ENCODE measurements at places on chromosomes 6 and 20.

GRCh38 chr20:16005021-16005914 lies 568.0 kb downstream of the KIF16B start:
- DNase-seq: no peak

DNA sequence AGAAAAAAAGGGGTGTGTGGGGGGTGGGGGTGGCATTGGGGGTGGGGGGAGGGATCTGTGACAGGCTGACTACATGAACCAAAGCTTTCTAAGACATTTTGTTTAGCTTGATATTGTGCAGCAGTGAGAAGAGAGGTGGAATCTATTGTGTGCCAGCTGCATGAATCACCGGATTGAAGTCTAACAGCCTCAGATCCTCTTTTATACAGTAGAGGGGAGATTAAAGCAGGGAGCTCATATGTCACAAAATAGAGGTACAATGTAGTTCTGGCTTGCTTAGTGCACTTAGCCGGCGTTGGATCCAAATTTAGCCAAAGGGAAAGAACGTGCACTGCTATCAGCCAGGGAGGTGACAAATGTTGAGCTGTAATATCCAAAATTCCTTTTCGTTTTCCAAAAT lies 404.2 kb upstream of the CITED2 start:
- DNase-seq: peak; percentile 20

DNA sequence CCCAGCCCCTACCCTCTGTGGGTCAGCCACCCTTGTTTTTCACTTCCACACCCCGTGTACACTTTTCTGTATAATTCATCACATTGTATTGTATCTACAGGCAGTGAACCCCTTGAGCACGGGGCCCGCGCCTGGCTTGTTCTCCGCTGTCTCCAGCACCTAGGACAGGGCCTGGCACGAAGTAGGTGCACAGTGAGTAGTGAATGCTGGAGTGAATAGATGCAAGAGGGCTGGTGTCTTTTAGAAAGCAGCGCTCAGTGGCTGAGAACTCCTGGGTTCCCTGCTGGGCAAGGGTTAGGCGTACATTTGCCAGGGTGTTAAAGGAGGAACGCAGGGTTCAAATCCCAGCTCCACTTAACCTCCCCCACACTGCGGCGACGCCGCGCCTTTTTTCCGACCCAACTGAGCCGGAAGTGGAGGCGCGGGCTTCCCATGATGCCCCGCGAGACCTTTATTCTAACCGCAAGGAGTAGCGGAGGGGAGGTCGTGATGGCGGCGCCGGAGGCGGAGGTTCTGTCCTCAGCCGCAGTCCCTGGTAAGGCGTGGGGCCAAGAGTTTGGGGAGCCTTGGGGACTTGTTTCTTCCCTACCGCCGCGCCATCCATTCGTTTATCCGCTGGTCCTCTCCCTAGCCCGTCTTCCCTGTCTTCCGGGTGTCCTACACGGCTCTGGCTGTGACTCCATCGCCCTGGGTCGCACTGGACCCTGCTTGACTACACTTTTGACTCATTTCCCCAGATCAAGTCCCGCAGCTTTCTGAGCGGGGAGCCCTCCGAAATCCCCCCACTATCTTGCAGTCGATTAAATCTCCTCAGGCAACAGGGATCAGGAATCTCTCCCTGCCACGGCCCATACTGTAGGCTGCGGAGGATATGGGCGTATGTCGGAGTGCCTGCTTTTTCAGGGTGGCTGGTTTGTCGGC lies at the start of gene MAD2L1BP:
Gene MAD2L1BP, plus strand, starts transcription at position 454 of the 921 bp plus-strand sequence. Its CDS starts 36 bp downstream, at position 490.
- peak; percentile 63 for DNase-seq

GRCh38 chr6:108027056-108027455 lies 47.5 kb downstream of the OSTM1 start:
- DNase-seq: no peak

DNA sequence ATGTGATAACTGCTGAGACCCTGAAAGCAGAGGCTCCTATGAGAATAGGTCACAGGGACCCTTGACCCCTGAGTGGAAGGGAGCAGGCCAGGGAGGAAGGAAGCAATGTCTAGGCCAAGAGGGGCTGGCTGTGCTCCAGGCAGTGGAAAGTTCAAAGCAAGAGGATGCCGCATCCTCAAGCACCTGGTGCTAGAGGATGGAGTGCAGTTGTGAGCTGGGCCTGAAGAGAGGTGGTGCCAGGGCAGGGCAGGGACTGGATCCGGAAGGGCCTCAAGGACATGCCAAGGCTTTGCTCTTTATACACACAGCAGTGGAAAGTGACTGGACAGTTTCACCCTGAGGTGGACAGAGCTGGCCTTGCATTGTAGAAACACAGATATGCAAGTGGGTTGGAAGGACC lies 97.0 kb downstream of the SLC22A3 start:
- no peak for DNase-seq

DNA sequence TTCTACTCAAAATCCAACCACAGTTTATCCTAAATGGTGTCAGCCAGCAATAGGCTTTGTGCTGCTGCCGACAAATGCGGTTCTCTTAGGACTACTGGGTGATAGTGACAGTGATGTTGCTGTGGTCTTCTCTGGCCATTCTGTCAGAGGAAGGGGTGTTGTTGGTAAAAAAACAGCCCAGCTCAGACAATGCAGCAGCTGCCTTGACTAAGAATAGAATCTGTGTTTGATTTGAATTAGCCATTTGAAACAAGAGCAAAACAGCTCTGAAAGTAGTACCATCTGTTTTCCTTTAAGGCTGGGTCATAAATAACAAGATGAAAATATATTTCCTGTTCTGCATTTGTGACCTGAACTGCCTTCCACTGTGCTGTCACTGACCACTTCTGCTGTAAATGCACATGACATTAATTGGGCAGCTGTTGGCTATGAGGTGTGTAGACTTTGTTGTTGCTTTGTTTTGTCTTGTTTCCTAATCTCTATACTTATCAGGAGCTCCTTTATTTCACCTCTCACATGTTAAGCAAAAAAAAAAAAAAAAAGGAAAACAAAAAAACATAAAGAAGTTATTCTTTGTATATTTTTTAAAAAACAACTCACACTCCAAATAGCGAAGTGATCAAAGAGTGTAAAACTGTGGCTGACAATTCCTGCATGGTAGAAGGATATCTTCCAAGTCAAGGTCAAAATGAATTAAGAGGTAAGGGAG lies 497.8 kb upstream of the ARID1B start:
- DNase-seq: no peak

DNA sequence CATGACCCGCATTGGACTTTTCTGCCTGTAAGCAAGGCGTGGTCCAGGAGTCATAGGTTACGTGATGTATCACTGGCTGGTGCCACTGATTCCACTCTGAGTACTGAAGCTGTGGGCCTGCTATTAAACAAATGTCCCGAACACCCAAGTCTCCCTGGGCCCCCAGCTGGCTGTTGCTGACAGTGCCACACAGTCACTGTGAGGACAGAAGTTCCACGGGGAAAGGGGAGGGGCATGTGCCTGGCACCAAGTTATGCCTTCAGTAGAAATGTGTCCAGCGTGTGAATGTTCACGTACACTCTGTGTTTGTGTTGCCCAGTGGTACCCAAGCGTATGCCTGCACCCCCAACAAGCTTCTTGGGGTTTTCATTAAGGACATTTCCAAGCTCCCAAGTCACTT lies 171.4 kb upstream of the QKI start:
- DNase-seq: no peak

DNA sequence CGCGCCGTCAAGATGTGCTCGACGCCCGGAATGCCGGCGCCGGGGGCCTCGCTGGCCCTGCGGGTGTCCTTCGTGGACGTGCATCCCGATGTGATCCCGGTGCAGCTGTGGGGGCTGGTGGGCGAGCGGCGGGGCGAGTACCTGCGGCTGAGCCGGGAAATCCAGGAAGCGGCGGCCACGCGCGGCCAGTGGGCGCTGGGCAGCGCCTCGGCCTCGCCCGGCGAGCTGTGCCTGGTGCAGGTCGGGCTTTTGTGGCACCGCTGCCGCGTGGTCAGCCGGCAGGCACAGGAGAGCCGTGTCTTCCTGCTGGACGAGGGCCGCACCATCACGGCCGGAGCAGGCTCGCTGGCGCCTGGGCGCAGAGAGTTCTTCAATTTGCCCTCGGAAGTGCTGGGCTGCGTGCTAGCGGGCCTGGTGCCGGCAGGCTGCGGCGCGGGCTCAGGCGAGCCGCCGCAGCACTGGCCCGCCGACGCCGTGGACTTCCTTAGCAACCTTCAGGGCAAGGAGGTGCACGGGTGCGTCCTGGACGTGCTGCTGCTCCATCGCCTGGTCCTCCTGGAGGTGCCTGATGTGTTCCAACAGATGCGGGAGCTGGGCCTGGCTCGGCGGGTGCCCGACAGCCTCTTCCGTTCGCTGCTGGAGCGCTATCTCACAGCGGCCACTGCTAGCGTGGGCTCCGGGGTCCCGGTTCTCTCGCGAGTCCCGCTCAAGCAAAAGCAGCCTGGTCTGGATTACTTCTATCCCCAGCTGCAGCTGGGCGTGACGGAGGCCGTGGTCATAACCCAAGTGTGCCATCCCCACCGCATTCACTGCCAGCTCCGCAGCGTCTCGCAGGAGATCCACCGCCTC lies 656 bp downstream of the TDRD6 start:
- DNase-seq: no peak

DNA sequence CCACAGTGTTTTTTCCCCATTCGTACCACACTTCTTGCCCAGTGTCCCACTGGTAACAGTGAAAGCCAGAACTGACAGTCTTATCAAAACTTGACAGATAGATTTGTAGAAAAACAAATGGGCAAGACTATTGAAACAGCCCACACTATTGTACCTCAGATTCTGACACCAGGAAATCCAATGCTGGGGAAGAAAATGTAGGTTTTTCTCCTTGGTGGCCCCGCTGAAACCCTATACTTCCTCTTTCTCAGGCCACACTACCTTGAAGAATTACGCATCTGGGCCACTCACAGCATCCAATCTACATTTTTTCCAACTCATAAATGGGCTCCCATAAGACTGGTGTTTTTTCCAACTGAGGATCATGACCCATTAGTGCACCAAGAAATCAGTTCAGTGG lies 90.9 kb upstream of the HDDC2 start:
- DNase-seq: no peak

Data from RWPE1 (cell line).